ENCODE measurements at places on chromosomes 1 and 21.

DNA sequence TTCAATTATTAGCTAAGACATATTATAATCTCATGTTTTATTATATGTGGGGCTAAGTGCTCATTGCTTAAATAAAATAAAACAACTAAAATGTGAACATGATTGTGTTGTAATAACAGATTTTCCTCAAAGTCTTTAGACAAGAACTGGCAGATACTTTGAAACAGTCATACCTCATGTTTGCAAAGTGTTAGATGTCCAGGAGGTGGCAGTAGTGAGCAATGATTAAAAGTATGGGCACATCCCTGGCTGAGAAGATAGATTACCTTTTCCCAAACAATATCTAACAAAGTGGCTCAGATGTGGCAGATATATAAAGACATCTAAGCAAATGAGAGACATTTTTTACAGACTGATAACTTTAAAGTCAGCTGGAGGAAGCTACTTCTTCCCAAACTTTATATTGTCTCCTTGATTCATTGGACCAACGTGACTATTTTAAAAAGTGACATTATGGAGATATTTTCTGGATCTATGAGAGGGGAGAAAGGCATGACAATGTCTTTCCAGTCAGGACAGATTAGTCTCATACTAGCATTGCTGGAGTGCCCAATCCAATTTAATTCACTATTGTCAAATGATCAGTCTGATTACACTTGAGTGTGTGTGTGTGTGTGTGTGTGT is 269.8 kb downstream of the S1PR1 start:
- peak; percentile 33 for DNase-seq

- no peak for DNase-seq
Observed at GRCh38 chr1:109371341-109371739, 26.4 kb downstream of the SORT1 start.

DNA sequence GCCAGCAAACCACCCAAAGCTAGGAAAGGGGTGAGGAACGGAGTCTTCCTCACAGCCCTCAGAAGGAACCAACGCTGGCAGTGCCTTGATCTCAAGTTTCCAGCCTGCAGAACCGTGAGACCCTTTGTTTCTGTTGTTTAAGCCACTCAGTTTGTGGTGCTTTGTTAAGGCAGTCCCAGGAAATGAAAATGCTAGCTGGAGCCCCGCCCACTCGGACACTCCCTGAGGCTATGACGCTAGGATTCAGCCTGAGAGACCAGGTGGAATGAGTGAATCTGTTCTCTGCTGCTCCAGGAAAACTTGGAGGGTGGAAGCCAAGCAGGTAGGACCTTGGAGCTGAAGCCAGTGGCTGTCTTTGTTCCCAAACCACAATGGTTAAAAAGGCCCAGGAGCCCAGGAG is 196.5 kb upstream of the POU3F1 start:
- no peak for DNase-seq

- DNase-seq, result no peak
Observed at GRCh38 chr21:25054689-25055088, 552.6 kb downstream of the MRPL39 start.

- DNase-seq, result no peak
Observed at GRCh38 chr21:42733037-42733627, 79.7 kb downstream of the PDE9A start.

GRCh38 chr1:51305371-51305823 is 25.0 kb downstream of the TTC39A start:
- no peak for DNase-seq

GRCh38 chr1:74334147-74334546 is 99.0 kb downstream of the TNNI3K start:
- no peak for DNase-seq

DNA sequence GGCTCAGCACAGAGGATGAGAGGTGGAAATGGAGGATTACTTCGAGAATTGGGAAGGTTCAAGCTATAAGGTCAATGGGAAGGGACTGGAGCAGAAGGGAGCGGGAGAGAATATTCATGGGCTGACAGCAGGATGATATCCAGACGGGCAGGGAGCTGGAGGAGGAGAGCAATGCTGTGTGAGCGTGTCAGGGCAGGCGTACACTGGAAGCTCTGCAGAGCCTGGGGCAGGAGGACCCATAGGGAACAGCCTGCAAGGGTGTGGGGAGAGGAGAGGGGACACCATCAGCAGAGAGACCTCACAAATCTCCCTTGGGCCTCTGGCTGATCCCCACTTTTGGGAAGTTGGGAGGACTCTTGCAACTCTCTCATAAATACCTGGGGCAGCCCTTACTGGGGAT is 13.7 kb downstream of the CSF1 start:
- no peak for DNase-seq

GRCh38 chr1:67987046-67987799 is 63.2 kb downstream of the DIRAS3 start:
- no peak for DNase-seq

GRCh38 chr1:198687429-198687828 is 48.6 kb downstream of the PTPRC start:
- no peak for DNase-seq

DNA sequence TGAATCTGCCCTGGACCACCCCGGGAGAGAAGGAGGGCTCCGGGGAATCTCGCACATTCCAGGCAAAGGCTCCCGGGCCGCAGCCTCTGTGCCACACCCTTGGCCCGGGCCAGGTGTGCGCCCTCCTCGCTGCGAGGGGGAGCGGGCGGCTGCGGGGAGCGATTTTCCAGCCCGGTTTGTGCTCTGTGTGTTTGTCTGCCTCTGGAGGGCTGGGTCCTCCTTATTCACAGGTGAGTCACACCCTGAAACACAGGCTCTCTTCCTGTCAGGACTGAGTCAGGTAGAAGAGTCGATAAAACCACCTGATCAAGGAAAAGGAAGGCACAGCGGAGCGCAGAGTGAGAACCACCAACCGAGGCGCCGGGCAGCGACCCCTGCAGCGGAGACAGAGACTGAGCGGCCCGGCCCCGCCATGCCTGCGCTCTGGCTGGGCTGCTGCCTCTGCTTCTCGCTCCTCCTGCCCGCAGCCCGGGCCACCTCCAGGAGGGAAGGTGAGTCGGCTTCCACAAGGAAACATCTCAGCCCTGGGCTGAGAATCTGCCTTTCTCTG is at the start of gene LAMC2:
TSS of gene LAMC2 (plus strand) at position 324 of the 550 bp plus-strand sequence. CDS start at position 413, 89 bp downstream.
- peak; percentile 23 for DNase-seq

DNA sequence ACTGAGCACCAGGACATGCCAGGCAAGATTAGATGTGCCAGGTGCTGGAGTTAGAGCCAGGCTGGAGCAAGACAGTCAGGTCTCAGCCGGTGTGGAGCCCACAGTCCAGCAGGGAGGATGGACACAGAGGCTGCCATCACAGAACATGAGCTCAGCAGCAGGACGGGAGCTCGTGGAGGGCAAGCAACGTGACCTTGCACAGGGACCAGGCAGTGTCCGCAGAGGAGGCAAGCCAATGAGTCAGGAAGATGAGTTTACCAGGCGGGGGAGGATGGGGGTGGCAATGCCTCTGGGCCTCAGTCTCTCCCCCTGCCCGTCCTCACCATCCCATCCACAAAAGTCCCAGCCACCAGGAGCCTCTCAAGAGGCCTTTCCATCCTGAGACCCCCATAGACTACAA is 20.7 kb upstream of the ZC3H12A start:
- DNase-seq, result no peak

GRCh38 chr1:39683591-39684312 is 7.5 kb downstream of the HPCAL4 start:
- no peak for DNase-seq

DNA sequence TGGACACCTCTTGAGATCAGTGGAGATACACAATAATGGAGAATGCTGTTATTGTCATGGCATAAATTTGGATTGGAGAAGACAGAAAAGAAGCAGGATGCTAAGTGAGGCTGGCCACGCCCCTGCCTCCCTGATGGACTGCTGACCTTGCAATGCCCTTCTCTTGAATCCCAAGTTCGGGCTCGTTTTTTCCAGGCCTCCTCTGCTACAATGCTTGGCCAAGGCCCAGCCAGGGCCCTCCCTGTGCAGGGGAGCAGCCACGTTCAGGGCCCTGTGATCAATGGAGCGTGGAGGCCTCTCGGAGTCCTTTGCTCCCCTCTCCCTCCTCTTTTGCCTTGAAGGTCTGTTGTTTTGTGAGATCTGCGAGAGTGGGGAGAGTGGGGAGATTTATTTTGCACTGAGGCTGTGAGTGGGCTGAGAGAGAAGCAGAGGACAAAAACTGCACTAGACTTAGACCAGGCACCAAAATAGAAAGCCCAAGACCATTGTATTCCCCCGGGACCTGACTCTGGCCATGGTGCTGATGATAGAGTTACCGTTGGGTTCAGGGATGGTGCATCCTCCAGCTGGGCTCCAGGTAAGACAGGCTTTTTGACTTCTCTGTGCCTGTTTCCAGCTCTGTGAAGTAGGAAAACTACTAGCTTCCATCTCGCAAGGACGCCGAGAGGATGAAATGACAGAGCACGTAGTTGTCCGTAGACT is 268.6 kb downstream of the KAZN start:
- DNase-seq, result no peak

DNA sequence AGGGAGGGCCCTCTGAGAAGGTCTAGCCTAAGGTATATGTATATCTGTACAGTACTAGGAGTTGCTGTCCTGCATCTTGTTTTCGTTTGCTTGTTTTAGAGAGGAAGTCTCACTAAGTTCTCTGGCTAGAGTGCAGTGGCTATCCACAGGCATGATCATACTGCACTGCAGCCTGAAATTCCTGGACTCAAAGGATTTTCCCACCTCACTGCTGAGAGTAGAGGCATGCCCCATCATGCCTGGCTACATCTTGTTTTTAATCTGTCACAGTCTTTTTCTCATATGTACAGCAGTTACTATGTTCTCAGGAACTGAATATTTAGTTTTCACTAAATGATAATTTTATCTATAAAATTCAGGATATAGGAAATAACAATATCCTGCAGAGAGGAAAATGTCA is 15.3 kb upstream of the PYHIN1 start:
- no peak for DNase-seq

DNA sequence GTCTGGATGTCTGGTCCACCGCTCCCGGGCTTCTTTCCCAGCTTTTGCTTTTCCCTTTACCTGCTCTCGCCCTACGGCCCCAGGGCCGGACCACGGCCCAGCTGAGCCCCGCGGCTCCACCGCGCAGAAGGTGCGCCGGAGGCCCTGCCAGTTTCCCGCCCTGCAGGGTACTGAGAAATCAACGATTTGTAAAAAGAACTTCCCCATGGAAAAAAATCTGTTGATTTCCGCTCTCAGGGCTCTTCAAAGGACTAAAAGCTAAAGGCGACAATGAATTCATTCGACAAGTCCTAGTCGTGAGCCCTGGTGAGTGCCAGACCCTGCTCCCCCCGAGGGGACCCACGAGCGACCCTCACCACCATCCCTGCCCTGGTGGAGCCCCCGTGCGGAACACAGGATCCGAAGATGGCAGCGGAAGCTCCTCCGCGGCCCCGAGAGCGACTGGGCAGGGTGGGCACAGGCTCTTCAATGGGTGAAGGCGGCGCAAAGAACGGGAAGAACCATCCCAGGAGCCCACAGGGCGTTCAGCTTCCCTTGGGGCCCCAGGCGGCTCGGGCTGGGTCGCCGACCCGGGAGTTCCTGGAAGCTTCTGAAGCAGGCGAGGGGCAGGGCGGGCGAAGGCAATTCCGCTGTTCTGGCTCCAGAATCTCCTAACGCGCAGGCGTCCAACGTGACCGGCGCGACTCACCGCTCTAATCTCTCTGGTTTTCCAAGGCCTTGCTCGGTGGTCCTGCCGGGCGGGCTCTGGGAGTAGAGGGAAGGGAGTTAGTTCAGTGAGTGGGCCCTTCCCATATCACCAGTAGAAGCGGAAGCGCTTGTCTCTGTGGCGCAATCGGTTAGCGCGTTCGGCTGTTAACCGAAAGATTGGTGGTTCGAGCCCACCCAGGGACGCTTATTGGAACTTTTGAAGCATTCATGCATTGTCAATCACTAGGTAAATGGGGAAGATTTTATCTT is 6.6 kb upstream of the RNU1-2 start:
- peak; percentile 42 for DNase-seq

- no peak for DNase-seq
Observed at GRCh38 chr1:200673952-200674823, 4.5 kb upstream of the DDX59 start.

GRCh38 chr1:87684194-87684593 is 355.5 kb downstream of the LMO4 start:
- DNase-seq, result no peak

GRCh38 chr1:52970149-52970548 is 43.1 kb downstream of the SCP2 start:
- no peak for DNase-seq

- DNase-seq, result no peak
Observed at GRCh38 chr1:69459244-69459643, 108.5 kb upstream of the LRRC7 start.

GRCh38 chr1:178388418-178389145 is 108.2 kb downstream of the CLEC20A start:
- DNase-seq, result no peak

GRCh38 chr1:172875892-172876291 is 174.8 kb downstream of the TNFSF18 start:
- DNase-seq, result no peak

- DNase-seq, result no peak
Observed at GRCh38 chr1:243320224-243320623, 64.4 kb downstream of the SDCCAG8 start.

GRCh38 chr1:109818271-109818987 is 54.7 kb upstream of the EPS8L3 start:
- no peak for DNase-seq

DNA sequence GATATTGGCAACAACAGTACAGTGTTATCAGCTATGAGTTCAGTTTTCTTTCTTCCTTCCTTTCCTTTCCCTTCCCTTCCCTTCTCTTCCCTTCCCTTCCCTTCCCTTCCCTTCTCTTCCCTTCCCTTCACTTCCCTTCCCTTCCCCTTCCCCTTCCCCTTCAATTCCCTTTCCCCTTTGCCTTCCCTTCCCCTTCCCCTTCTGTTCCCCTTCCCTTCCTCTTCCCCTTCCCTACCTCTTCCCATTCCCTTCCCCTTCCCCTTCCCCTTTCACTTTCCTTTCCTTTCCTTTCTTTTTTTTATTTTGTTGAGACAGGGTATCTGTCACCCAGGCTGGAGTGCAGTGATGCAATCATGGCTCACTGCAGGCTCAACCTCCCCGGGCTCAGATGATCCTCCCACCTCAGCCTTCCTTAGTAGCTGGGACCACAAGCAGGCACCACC is 72.3 kb upstream of the CAPZB start:
- no peak for DNase-seq

- no peak for DNase-seq
Observed at GRCh38 chr1:244054247-244054923, 3.3 kb downstream of the ZBTB18 start.

DNA sequence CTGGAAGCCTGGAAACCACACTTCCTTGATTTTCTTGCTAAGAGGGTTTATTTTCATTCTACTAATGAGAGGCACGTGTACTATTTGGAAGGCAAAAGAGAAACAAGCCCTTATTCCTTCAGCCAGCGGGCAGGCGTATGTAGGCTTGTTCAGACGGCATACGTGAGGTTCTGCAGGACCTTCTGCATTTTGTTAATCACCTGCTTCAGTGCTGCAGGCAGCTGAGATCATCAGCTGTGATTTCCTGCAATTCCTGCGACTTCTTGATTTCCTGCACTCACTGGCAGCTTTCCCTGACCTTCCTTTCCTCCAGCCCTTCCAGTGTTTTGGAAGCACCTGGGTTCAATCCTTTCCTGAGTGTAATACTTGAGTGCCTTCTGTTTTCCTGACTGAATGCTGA is 43.4 kb downstream of the TSNAX start:
- DNase-seq, result no peak
